ENCODE measurements at places on chromosomes 4 and X.
A peak's percentile ranks its signal among the peaks of the same experiment; 100 is the strongest.

GRCh38 chr4:112514647-112515197 lies 1.3 kb downstream of the NEUROG2 start:
- no peak for DNase-seq

DNA sequence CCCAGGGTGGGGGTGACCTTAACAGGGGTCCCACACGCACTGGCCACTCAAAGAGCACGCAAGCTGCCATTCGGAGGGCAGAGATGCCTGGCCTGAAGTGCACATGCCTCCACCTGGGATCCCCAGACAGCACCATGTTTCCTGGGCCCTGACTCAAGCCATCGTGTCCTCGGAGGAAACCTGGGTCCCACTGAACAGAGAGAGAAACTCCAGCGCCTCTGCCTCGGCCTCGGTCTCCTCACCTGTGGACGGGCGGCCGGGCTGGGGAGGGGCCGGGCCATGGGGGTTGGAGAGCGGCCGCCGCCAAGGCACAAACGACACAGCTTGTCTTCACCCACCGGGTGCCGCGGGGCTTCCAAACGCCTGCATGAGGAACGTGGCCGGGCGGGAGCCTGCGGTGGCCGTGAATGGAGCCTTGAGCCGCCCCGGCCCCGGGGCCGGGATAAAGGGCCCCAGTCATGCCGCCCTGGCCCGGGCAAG lies 30.0 kb upstream of the FGFR3 start:
- DNase-seq: no peak

GRCh38 chr4:100511896-100512295 lies 5.9 kb downstream of the EMCN start:
- DNase-seq: no peak

- DNase-seq: no peak
Observed at GRCh38 chr4:54915276-54915675, 210.1 kb downstream of the KDR start.

- DNase-seq: peak; percentile 71
Observed at GRCh38 chr4:107349266-107349665, 313.2 kb upstream of the DKK2 start.

GRCh38 chr4:113088050-113088449 lies 38.6 kb downstream of the ANK2 start:
- no peak for DNase-seq

DNA sequence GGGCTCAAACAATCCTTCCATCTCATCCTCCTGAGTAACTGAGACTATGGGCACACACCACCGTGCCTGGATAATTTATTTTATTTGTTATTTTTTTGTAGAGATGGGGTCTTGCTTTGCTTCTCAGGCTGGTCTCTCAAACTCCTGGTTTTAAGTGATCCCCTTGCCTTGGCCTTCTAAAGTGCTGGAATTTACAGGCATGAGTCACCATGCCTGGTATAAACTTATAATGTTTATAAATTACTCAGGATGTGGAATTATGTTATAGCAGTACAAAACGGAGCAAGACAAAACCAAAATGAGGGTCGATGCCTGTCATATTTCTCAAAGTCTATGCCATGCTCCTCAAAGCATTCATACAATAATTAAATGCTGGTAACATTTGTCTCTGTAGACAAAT lies 29.8 kb upstream of the TEX13C start:
- DNase-seq: no peak

DNA sequence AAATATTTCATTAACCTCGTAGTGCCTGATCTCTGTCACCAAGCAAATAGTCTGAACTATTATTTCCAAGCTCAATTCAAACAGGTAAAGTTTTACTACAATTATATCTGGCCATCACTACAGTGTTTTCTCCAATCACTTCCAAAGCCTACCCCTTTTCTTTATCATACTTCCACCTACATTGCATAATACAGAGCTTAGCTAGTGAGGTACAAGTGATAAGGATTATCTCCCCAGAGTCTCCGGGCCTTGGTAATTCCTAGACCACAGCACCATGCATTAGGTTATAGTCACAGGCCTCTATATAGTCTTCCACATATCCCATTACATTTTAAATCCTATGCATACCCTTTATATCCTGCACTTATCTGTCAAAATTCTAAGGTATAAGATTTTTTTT lies 154.2 kb downstream of the SNCA start:
- DNase-seq: no peak

GRCh38 chr4:152581536-152582160 lies 45.8 kb upstream of the FBXW7 start:
- DNase-seq: no peak

DNA sequence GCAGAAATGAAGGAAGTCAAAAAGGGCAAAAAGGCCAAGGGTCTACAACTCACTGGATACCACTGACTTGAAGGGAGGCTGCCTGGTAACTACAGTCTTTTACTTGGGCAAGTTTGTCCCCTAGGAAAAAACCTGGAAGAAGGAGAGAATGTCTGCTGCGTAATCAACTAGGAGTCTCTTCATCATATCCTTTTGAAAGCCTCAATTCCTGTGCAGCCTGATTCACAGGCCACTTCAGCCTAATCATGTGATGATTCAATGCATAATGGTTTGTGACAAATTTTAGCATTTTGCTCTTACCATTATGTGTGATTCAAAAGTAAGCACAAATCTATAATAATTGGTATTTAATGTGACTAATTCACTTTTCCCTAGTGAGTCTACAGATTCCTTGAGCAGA lies 273.6 kb downstream of the FRMPD4 start:
- no peak for DNase-seq

DNA sequence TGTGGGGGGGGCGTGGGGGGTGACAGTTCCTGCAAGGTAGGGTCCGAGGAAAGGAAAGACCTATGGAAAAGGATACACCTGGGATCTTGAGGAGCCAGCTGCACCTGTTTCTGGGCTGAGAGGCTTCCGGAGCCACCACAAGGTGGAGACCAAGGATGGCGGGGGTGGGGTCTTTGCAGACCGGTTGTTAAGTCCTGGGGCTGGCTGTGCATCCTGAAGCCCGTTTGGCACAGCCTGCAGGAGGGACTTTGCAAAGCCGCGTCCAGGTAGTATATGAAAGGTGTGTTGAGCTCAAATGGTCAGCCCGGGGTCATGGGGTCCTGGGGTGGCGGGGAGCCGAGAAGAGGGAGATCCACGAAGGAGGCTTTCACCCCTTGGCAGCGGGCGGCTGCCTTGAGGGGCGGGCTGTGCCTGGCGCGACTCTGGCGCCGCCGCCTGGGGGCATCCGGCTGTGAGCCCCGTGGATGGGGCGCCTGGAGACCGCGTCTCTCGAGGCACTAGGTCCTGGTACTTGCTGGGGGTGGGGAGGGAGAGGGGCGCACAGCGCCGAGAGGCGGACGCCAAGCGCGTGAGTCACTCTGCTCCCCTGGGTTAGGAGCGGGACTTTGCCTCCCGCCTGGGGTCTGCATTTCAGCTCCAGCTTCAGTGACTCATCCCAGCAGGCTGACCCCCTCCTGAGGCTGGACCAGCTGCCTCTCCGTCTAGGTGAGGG lies 58.2 kb upstream of the DYNLT3 start:
- DNase-seq: no peak

GRCh38 chrX:17976955-17977354 lies 115.9 kb upstream of the RAI2 start:
- DNase-seq: no peak

- DNase-seq: no peak
Observed at GRCh38 chrX:32987142-32987541, 224.2 kb downstream of the DMD start.

GRCh38 chr4:87680271-87680670 lies 30.2 kb downstream of the DMP1 start:
- no peak for DNase-seq

DNA sequence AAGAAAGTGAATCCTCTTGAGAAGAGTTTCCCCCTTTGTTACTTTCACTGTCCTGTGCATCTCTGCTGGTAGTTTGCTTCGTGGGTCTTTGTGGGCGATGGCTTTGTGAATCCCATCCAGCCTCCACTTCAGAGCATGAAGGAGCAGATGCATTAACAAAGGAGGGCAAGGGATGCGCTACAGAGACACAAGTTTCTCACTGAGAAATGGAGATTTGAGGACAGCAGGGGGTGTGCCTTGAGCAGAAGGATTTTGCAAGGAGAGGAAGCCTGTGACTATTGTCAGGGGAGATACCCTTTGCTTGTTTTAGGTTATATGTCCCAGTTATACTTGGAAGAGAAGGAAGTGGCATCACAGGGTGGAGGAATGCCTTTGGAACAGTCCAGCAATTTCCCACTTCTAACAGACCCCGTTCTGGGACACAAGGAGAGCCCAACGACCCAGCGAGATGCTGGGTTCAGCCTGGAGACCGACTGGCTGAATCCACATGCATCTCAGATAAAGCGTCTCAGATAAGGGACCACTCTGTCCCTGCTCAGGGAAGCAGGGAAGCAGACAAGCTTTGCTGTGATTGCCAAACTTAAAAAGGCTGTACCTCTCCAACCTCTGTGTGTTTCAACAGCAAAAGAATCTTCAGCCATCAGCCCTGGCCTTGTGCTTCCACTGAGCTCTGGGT lies 314.6 kb upstream of the GATB start:
- DNase-seq: no peak

DNA sequence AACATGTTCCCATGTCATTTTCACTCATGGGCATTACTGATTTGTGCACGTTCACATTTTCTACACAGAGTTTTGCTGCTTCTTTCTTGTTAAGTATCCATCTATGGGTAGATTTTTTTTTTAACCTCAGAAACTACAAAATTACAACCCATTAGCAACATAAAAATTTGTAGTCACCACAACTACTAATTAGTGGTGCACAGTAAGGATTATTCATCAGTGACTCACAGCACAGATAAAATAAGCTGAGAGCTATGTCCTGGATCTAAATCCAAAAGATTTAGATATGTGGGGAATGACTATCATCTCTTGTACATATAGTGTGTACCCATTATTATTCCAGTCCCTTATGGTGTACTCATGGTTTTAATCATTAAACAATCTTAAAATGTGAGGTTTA lies 19.7 kb upstream of the AMELX start:
- DNase-seq: no peak

DNA sequence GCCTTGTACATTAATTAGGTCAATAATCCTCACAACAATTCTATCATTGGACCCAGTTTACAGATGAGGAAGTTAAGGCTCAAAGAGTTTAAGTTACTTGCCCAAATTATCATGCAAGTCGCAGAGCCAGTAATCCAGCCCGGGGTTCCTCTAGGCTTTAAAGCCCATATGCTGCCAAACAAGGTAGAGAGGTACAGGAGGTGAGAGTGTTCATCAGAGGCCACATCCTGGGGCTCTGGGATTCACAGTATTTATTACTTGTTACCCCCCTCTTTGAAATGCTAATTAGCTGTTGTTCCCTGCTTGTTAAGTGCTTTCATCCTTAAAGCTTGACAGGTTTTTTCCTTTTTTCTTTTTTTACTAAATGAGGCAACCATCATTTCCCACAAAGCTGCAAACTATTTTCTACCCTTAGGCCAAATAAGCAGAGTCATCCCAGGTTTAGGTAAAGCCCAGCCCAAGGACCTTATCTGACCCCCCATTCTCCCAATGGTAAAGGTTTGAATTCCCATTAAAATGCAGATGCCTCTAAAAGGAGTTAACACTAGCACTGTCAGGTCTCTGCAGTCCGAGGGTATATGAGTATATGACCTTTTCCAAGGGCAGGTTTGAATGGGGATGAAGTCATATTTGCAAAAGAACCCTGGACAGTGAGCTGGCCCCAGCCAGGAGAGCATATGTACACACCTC lies 150.3 kb downstream of the SOX3 start:
- DNase-seq: no peak

DNA sequence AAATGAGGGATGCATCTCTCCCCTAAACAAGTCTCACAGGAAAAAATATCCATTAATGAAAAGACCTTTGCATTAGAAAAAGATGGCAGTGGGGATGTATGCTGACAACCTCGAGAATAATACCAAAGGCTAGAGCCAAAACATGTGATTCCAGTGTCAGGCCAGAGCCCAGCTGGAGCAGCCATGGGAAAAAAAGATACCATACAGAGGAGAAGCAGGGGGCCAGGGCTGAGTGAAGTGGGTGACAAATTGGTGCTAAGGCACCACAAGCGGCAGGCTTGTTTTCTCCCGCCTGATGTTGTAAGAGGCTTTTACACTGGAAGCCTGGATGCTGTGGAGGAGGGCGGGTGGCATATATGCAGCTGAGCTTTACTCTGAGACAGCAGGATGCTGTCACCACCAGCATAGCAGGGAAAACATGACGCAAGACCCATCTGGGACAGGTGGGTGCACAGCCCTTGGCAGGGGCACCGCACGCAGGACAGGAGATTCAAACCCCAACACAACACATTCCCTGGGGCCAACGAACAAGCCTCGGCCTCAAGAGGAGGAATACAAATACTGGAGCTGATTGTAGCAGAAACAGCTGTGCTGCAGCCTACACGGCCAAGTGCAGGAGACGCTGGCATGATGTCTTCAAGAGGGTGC lies 91.9 kb downstream of the TSPAN5 start:
- no peak for DNase-seq

GRCh38 chr4:161285461-161285860 lies 878.3 kb downstream of the FSTL5 start:
- DNase-seq: no peak

GRCh38 chr4:10898072-10898471 lies 213.5 kb upstream of the CLNK start:
- no peak for DNase-seq

DNA sequence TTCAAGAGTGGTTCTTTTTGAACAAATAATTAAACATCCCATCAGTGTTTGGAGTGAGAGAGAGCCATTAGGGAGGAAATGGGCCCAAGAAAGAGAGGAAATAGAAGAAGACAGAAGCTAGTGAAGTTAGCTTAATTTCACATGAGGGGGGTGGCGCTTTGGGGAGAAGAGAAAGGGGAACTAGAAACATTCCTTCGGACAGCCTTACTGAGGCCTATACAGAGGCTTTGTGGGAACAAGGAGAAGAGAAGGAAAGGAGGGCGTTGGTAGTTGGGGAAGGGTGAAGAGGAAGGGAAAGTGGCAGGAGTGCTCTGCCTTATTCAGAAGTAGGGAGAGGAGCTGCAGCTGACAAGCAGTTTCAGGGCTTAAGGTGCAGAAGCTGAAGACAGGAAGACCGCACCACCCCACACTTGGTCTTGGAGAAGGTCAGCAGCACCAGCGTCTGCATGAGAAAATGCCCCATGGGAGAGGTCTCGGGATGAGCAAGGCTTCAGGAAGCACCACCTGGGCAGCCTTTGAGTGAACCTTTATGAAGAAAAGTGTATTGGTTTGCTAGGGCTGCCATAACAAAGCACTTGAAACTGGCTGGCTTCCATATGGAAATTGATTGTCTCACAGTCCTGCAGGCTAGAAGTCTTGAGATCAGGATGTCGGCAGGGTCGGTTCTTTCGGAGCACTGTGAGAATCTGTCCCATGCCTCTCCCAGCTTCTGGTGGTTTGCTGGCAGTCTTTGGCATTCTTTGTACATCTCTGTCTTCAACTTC lies 85.1 kb downstream of the KIT start:
- no peak for DNase-seq

All from non-pigmented ciliary epithelial cell (primary cell).